ENCODE measurements at places on chromosomes 12 and 14.

DNA sequence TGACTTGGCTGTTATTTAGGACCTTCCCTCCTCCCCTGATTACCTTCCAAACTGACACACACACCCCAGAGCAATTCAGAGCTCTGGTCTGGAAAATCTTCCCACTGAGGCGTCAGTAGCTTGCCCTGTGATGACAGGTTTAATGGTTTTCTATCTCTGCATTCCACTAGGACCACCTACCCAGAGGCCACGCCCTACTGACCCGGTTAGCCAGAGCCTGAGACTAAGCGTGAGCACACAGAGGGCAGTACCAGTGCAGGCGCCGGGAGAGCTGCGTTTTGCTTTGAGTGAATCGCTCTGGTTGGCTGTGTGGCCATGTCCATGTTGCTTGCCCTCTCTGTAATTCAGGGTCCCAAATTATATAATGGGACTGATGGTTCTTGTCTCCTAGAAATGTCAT is 36.2 kb upstream of the ATP2A2 start:
- DNase-seq = no peak

DNA sequence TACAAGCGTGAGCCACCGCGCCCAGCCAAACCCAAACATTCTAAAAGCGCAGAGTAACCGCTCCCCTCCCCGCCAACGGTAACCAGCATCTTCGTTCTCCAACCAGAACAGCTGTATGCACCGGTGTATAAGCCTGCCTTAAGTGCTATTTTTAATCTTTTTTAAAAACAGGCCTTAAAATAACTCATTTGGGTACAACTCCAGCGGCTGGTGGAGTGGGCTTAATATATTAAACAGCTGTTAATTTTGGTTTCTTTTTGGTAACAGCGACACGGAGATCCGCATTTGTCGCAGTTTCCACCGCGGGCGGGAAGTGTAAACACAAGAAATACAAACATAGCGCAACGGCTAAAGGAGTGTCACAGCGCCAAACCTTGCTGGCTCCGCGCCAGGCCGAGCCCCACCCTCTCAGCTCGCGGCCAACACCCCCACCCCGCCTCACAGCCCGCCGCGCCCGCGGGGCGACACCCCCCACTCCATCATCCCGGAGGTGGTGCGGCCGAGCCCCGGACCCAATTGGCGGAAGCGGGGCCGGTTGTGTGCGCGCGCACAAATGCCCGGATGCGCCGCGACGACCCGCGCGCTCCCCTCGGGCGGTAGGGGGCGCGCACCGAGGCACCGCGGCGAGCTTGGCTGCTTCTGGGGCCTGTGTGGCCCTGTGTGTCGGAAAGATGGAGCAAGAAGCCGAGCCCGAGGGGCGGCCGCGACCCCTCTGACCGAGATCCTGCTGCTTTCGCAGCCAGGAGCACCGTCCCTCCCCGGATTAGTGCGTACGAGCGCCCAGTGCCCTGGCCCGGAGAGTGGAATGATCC is at the start of gene MDM2:
Gene MDM2 (plus strand): TSS at position 602 of the 812 bp plus-strand sequence. CDS start 301 bp downstream, outside the sequence.
- DNase-seq = peak; percentile 40

DNA sequence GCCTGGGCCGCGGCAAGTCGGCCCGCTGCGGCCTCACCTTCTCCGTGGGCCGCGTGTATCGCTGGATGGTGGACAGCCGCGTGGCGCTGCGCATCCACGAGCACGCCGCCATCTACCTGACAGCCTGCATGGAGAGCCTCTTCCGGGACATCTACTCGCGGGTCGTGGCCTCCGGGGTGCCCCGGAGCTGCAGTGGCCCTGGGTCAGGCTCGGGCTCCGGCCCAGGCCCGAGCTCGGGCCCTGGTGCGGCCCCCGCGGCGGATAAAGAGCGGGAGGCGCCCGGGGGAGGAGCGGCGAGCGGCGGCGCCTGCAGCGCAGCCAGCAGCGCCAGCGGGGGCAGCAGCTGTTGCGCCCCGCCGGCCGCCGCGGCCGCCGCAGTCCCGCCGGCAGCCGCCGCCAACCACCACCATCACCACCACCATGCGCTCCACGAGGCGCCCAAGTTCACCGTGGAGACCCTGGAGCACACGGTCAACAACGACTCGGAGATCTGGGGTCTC is 226.2 kb upstream of the CRY1 start:
- DNase-seq = no peak

DNA sequence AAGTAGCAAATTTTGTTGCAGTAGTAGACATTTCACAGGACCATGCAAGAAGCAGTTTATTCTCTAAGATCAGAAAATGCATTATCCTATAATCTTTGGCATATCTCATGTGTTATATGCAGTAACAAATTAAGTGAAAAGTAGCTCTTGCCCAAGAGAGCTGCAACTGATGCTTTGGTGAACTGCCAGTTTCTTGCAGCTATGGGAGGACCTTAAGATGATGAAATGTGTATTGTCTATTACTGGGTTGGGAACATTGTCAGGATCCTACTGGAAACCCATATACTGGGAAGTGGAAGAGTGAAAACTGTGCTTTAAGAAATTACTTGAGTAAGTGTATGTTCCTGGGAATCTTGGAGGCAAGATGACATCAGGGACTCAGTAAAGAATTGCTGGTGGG is 238.8 kb downstream of the DACT1 start:
- DNase-seq = peak; percentile 74

GRCh38 chr14:99471731-99472130 is 8.9 kb downstream of the SETD3 start:
- DNase-seq = no peak

DNA sequence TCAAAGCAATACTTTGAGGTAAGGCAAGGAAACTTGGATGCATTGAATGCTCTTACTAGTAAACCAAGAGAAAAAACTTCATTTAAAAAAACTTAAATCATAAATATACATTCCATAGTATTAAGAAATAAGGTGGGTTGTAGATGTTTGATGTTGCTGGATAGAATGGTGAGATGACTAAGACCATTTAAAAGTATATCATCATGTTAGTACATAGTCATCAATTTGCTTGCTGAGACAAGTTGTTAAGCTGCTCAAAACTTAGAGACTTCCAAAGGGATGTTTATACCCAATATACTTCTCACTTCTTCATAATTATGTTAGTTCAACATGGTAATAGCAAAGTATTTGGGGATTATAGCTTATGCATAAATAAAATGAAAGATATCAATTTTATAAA is 675.5 kb upstream of the MGAT4C start:
- no peak for DNase-seq

DNA sequence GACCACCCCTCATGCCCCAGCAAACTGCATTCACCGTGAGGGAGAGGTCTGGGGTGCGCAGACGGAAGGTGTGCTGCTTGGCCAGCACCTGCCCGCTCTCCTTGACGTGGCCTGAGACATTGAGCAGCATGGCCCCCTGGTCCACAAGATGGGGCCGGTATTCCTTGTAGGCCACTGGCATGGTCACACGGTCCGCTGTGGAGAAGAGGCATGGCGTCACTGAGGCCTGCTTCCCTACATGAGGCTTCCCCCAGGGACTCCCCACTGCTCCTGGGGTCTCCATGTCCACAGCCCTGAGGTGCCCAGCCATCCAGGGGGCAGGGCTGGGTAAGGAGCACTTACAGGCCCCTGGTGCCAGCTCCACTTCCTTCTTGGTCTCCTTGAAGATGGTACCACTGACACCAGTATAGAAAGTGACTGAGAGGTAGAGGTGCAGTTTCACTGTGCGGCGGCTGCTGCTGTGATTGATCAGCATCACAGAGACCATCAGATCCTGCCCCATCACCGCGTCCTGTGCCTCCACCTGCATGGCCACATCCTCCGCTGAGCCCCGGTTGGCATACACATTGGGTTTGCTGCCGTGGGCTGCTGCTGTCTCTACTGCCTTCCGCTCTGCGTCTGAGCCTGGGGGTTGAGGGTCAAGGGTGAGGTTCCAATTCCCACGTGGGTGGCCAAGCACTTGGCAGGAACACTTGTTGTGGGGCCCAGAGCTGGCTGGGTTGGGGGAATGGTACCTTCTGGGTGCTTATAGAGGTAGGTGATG is 8.2 kb downstream of the TGM1 start:
- DNase-seq = no peak

- DNase-seq = no peak
These were observed 97.2 kb upstream of the TMEM260 start for GRCh38 chr14:56482310-56482911.

- DNase-seq = peak; percentile 49
These were observed 204.7 kb upstream of the PELI2 start for GRCh38 chr14:55913324-55914025.

- no peak for DNase-seq
These were observed 39.4 kb downstream of the ZFHX2 start for GRCh38 chr14:23512156-23512555.

DNA sequence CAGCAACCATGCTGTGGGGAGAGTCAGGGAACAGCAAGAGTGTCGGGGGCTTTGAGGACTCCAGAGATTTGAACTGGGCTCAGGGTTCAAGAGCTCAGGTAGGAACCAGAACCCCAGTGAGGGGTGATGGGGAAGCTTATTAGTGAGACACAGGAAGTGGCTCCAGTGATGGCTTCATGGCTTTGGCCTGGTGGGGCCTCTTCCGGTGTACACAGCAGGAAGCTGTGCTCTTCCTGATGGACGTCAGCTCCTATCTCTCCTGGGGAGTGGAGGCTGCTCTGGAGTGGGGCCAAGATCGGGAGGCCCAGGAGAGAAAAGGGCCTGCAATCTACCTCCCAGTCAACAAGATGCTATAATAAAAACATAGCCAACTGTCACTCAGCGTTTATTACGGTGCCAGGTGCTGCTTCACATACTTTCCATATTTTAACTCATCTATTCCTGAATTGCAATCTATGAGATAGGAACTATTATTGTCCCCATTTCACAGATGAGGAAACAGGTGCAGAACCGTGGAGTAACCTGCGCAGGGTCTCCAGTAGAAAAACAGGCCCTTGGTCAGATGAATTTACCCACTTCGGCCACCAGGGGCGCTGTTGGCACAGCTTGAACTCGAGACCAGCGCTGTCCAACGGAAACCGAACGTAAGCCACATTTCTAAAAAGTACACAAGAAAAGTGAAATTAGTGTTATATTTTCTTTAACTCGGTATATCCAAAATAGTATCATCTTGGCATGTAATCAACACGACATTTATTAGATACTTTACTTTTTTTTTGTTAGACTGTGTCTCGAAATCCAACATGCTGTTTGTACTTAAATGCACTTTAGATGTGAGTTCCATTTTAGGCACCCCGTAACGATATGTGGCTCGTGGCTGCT is 63.6 kb upstream of the DLK1 start:
- DNase-seq = no peak

DNA sequence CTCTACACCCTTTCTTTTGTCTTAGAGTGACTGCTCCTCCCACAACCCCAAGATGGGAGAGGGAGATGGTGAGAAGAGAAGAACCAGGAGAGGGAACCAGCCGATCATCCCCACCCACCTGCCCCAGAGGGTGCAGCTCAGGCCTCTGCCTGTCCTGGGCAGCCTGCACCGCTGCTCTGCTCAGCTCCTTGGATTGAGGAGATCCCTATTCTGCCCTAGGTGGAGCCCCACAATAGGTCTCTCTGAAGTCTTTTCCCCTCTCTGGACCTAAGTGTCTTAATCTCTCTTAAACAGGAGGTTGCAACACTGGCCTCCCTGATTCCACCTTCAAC is 2.2 kb downstream of the ANKRD33 start:
- no peak for DNase-seq

GRCh38 chr14:69652942-69653684 is 41.7 kb downstream of the SUSD6 start:
- no peak for DNase-seq

GRCh38 chr12:77847060-77847541 is 16.4 kb downstream of the NAV3 start:
- no peak for DNase-seq

DNA sequence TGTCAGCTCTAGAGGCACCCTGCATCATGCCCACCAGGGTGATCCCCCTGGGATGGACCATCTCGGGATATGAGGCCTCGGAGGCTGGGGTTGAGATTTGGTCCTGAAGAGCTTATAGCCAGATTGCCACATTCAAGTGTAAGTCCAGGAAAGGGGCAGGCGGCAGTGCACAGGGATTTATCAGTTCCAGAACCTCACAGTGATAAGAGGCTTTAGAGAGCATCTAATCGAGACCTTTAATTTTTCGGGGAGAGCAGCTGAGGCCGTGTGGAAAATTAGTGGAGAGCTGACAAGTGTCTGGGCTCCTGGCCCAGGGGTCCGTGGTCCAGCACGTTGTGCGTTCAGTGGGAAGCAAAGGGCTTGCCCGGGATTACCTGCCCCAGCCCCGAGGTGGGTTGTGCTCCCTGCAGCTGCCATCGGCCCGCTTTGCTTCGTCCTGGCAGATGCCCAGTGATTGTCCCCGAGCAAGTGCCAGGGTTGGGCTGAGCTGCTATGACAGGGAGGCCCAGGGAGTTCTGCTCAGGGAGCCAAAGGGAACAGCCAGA is 52.1 kb downstream of the C14orf132 start:
- DNase-seq = no peak

DNA sequence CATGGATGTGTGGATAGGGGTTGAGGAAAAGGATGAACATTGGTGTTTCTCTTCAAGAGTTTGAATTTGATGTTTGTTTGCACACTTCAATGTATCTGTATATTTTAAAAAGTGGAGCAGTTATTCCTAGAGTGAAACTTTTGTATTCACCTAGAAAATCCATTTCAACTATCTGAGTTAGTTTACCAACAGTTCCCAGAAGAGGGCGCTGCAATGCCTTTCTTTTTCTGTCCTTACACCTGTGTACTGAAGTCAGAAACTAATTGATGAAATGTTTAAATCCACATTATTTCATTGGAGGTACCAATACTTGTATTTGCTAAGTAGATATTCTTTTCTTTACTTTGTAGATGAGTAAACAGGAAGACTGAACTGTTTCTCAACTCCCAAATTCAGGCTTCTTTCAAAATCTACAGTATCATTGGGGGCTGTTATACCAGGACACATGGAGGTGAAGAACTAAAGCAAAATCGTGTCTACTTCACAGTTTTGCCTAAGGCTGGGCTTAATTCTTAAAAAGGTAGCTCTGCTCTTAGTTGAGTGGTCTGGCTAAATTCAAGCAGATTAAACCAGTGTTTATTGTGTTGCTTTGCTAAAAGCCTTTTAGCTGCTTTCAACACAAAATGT is 26.6 kb upstream of the KLRB1 start:
- DNase-seq = peak; percentile 16

- no peak for DNase-seq
These were observed at the start of gene PIK3C2G for GRCh38 chr12:18261273-18261672. TSS of gene PIK3C2G (plus strand) at chr12:18261518. CDS start at chr12:18282082, 20,564 bp downstream.

DNA sequence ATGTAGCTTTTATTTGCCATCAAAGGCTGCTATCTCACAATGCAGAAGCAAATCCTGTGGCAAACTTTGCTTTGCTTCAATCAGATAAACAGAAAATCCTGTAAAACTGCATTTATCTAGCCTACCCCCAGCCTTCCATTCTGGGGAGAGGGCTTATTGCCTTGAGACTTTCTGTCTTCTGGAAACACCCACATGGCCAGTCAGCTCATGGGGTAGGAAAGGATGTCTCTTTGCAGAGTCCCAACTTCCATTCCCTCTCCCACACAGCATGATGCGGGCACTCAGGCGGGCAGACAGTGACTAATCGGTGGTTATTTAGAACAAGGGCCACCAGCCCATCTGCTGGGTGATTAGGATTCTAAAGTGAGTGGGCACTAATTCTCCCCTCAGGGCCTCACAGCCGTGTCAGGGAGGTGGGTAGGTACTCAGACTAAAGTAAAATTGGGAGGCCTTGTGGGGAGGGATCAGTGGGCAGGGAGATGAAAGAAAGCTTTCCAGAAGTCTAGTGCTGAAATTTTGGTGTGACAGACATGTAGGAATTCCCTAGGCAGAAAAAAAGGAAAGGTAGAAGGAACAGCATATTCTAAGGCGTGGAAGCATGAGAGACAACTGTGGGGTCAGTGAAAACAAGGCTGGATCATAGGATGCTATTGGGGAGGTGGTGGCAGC is 720.5 kb downstream of the VRK1 start:
- no peak for DNase-seq

Data from AG09309 (cell line).